RWPE1 (cell line): ENCODE measurements at places on chromosomes 1 and 21.

GRCh38 chr1:175548774-175549173 is 194.6 kb downstream of the TNR start:
- peak; percentile 82 for DNase-seq

GRCh38 chr1:114011796-114012195 is 32.5 kb downstream of the OLFML3 start:
- DNase-seq, result no peak

DNA sequence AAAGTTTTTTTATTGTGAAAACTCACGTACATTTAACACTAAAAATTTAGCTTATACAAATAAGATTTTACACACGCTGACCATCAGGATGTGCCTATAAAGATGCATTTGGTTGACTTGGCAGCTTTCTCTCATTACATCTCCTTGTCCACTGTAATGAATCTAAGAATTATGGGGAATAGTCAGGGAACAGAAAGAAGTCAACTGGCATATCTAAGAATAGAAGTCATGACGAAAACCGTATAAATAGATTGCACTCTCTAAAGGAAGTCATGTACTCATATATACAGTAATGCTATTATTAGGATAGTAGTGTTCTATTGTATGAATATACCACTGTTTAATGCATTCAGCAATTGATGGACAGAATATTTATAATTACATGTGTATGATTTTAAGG is 575.8 kb upstream of the B3GALT2 start:
- no peak for DNase-seq

DNA sequence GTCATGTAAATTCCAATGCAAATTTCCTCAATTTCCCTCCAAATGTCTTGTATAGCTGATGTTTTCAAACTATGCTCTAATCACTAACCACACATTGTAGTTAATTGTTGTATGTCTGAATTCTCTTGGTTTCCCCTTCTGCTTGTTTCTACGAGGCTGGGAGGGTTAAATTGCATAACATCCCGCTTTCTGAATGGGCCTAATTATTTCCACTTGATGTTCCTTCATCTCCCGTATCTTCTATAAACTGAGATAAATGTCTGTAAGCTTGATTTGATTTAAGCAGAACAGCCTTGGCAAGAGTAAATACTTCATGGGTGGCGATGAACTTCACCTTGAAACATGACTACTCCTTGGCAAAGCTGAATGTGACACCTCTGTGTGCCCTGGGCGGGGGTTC is 72.2 kb downstream of the SERINC2 start:
- no peak for DNase-seq

DNA sequence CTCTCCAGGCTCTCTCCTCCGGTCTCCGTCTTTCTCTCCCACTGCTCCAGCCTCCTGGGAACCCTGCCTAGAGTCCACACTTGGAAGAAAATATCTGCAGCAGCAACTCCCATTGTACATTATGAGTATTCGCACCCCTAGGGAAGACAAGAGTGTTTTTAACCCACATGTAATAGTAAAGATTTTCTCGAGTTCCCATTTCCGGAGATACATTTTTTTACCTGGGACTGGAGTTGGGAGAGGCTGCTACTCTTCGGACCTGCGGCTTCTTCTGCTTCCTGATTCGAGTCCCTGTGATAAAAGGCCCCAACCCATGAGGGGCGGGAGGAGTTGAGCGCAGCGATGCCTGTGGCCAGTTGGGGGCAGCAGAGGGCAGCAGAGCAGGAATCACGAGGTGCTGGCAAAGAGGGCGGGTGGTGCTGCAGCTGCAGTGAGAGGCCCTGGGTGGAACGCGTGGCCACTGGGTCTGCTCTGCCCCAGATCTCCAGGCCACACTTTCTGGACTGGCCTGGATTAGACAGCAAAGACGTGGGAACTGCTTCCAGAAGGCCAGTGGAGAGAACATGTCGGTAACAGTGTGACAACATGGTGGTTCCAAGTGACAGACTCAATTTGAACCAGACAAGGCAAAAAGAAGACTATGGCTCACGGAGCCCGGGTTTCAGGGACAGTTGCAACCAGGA is 221.0 kb upstream of the CSF3R start:
- peak; percentile 75 for DNase-seq

GRCh38 chr1:10068605-10069294 is 36.0 kb downstream of the UBE4B start:
- DNase-seq, result peak; percentile 6

GRCh38 chr1:228944935-228945371 is 209.7 kb downstream of the RHOU start:
- DNase-seq, result no peak

- peak; percentile 40 for DNase-seq
Observed at GRCh38 chr1:245585252-245585959, 430.6 kb downstream of the KIF26B start.

DNA sequence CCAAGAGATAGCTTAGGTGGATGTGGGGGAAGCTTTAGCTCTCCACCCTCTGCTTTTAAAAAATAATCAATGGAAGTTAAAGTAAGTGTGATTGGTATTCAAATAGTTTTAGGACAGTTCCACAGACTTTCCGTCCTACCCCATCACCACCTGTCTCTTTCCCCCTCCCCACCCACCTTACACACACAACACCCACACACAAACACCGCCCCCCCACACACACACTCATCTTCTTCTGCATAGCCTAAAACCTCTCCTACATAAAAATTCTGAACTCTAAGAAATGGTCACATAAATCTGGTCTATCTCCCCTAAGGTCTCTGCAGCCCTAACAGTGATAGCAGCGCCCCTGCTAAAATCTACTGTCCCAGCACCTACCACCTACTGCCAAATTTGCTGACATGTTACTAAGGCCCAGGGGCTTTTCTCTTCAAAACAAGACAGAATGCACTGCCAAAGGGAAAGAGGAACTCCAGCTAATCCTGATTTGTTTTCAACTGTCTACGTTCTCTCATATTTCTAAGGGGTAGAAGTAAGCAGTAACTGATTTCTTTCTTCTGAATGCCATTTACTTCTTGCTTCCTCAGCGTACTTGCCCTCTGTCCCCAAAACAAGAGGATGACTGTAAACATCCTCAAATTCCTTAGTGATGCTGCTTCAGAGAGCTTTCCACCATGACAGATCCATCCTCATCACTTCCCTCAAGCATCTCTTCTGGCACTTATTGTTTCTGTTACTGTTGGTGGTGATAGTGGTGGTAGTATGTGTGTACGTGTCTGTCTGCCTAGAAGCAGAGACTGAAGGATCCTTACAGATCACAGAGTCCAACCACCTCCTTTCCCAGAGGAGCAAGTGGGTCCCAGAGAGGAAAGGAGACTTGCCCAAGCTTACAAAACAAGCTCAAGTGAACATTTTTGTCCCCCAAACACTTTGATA is 56.8 kb downstream of the LUZP1 start:
- no peak for DNase-seq

GRCh38 chr1:160090760-160091159 is 7.7 kb downstream of the IGSF8 start:
- DNase-seq, result no peak

DNA sequence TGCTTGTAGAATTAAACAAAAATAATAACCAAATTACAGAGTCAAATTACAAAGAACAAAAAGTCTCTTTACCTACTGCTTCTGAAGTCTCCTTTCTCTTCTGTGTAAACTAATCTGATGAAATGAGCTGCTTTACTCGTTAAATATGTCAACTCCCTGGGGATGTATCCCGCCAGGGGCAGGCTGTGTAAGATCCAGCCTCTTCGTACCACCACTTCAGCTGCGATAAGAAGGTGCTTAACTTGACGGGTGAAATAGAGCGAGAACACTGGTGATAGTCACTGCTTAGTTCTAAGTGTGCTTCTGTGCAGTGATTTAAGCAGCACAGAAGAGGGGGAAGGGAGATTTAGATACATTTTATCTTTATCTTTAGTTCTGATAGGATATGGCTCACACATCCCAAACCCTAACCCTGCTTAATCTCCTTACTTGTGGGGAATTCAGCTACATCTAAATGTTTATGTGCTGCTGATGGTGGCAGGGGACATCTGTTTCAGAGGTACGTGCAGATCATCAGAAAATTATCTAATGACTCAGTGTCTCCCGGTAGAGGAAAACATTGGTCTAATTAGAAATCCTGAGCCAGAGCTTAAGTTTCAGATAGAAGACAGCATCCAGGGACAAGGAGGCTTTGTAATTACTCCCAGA is 46.0 kb downstream of the RHOU start:
- DNase-seq, result no peak

- no peak for DNase-seq
Observed at GRCh38 chr21:40291560-40291959, 424.3 kb downstream of the PCP4 start.
